ENCODE measurements at places on chromosomes 3 and 15. TPM values are rescaled to one million over a fixed set of nuclear protein-coding genes. Genes with fewer than 3 reads are reported as not detected.

Gene RPUSD2
- 5.3 TPM for polyA plus RNA-seq

Gene PSTPIP1
- polyA plus RNA-seq = 3.5 TPM

Gene HRH1
- 4.5 TPM for polyA plus RNA-seq

Gene EBLN2
- 9.5 TPM for polyA plus RNA-seq

Gene ZBED2
- 0.11 TPM for polyA plus RNA-seq

Gene RBM6
- polyA plus RNA-seq = 232 TPM

Gene IL16
- 15.6 TPM for polyA plus RNA-seq

Gene ARNT2
- 35.6 TPM for polyA plus RNA-seq

Gene SCN11A
- polyA plus RNA-seq = 0.76 TPM

Gene LINGO1
- polyA plus RNA-seq = 14.4 TPM

Gene PPP2R3A
- 13.6 TPM for polyA plus RNA-seq

Gene GOLGA6L2
- not detected for polyA plus RNA-seq

DNA sequence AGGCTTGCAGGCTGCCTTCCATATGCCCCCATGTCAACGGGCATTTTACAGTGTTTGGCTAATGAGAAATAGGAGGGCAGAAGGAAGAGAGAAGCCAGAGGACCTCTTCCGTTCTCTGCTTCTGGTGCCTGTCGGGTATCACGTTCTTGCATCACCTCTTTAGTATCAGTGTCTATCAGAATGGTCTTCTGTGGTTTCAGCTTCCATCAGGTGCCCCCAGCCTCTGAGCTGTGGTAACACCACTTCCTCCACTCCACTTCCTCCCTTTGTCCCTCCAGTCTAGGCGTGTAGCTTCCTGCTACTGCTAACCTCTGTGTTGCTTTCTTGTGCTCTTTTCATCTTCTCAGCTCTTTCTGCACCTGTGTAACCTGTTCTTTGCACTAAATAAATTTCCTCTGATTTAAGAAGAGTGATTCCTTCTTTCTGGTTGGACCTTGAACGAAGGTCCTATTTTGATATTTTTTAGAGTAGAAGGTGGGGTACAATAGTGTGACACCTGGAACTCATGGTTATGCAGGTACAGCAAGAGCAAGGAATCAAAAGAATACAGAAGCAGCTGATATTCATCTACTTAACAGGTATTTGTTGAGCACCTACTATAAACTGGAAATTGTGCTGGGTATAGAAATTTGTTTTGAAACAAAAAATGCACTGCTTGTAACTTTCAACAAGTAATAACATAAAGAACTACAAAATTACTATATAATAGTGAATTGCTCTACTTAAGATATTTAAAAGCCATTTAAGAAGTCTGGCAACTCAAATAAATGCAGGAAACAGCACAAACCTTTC is 27.4 kb upstream of the FOXB1 start:
- no peak for DNase-seq

- no peak for DNase-seq
These were observed 276.6 kb upstream of the GADL1 start for GRCh38 chr3:31170932-31171670.

GRCh38 chr3:148513096-148513543 is 184.6 kb upstream of the AGTR1 start:
- DNase-seq = no peak

- DNase-seq = no peak
These were observed 3.6 kb upstream of the MYH15 start for GRCh38 chr3:108513961-108514360.

GRCh38 chr3:169286214-169286613 is 377.3 kb downstream of the MECOM start:
- no peak for DNase-seq

DNA sequence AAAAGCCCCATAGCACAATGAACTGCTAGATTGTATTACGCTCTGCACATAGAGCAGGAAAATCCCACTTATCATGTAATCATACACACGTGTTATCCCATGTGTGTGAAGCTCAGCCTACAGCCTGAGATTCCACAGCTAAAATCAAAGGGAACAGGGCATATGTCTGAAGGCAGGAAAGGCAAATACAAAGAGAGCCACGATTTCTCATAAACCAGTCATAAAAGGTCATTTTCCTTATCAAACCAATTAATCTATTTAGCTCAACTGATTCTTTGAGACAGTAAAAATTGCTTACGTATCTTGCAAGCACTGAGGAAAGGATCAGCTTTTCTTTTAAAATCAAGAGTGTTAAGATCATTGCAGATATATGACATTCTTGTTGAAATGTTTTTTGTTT is 199.5 kb upstream of the TBL1XR1 start:
- no peak for DNase-seq

GRCh38 chr3:196756732-196757131 is 17.1 kb downstream of the PAK2 start:
- DNase-seq = no peak

- DNase-seq = no peak
These were observed 23.6 kb upstream of the DUT start for GRCh38 chr15:48307586-48307985.

DNA sequence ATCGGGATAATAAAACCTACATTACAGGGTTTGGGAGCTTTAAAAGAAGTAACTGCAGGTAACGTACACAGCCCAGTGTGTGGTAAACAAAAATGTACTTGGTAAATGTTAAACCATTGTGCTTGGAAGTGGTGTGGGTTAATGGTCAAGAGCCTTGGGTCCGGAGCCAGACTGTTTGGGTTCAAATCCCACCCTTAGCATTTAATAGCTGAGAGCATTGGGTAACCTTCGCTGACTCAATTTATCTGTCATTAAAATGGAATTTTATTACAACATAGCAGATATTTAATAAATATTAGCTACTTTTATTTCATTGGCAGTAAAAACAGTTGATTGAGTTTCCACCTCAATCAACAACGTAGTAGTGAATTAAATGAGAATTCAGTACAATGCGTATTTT is 1.5 kb downstream of the FSTL1 start:
- DNase-seq = no peak

DNA sequence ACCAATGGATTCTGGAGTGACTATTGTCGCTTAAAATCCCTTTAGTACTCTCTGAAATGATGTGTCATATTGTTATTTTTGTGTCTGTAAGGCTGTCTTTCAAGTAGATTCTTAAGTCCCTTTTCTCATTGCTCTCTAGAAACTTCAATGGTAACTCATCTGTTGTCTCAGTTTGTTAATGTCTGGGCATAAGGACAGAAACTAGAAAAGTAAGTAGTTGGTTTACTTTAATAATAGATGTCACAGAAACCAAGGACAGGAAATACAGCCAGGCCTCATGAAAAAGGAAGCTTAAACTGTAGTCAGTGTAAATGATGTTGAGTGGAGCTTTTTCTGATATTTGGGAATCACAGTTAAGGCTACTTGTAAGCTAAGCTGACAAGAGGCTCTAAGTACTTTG is 730.2 kb upstream of the DPPA4 start:
- DNase-seq = no peak

DNA sequence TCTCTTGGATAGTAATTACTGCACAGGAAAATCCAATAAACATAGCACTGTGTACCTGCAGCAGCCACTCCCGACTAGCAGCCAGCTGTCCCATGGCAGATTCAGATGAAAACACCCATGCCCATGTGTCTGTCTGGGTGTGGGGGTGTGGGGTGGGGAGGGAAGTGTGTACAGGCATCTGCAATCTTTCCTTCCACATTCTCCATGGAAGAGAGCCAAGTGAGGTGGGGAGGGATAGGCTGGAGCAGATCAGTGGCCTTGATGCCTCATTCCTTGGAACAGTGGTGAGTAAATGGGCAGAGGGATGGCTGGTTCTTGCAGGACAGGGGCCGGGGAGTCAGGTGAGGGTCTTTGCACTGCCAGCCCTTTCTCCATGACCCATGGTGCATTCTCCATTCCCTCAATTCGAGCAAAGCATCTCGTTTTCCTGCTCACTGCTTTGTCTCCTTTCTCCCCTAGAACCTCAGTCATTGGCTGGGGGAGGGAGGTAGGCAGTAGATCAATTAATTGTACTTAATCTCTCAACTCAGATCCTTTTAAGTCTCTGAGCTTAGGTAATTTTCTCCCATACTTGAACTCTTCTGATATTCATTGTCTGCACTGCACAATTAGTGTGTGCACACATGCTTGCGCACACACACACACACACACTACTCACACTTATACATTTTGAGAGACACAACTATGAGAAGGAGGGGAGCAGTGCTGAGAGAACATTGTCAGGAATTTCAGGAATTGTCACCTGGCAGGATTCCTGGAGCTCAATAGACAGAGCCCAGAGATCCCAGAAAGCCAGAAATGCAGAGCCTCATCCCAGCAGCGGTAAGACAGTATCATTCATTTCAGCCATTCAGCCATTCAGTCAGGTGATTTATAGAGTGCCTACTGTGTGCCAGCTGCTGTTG is 31.9 kb downstream of the PDIA5 start:
- peak; percentile 28 for DNase-seq

DNA sequence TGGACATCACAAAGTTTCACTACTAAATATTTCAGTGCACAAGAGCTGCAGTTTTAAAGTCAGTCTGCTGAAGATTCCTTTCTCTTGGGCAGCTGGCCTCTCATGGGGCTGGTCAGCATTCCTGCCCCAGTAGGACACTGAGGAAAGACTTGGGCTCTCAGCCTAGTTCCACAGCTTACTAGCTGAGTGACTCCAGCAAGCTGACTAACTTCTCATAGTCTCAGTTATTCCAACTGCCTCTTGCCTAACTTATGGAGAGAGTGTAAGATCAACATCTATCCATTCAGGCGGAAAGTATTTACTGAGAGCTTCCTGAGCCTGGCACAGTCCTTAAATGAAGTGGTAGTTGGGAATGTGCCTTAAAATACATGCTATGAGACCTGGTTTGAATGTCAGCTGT is 27.0 kb downstream of the TM4SF4 start:
- DNase-seq = no peak

DNA sequence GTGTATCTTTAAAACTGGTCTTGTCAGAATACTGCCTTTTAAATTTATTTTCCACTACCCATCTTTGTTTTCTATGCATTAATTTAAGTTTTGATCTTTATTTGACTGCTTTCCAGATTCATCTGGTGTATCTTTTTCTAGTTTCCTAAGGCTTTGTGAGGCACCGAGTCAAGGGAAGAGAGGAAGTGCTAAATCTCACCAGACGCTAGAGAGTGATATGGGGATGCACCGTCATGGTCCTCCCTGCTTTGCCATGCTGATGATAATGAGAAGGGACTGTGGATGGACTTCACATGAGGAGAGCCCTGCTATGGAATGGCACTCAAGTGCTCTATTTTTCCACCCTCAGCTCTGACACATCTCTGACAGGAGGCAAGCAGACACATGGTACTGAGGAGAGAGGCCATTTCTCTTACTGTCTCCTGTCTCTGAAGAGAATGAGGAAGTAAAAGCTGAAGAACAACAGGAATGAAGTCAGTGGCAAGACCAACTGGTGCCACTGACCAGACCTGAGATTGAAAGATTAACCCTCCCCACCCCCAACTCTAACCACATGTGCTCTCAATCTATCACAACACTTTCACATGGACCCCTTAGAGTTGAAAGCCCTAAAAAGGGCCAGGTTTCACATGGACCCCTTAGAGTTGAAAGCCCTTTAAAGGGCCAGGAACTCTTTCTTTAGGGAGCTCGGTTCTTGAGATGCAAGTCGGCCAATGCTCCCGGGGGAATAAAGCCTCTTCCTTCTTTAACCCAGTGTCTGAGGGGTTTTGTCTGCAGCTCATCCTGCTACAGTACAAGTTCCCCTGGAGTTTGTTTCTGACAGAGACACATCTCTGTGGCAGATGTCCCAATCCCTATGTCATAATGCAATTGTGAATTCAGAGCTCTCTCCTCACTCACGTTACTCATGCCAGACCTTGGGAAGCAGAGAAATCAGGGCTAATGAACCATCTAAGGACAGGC is at the start of gene IQCF2:
TSS of gene IQCF2 (plus strand) at position 913 of the 963 bp plus-strand sequence. CDS start 52 bp downstream, outside the sequence.
- no peak for DNase-seq

- no peak for DNase-seq
These were observed 1158.9 kb upstream of the EPHA6 start for GRCh38 chr3:95655363-95655986.

- DNase-seq = no peak
These were observed 134.6 kb downstream of the PEAK1 start for GRCh38 chr15:77285057-77285997.

GRCh38 chr3:180058238-180058637 is 21.5 kb upstream of the PEX5L start:
- DNase-seq = no peak

- DNase-seq = peak; percentile 16
These were observed 284.4 kb downstream of the KCNH8 start for GRCh38 chr3:19432669-19433068.

DNA sequence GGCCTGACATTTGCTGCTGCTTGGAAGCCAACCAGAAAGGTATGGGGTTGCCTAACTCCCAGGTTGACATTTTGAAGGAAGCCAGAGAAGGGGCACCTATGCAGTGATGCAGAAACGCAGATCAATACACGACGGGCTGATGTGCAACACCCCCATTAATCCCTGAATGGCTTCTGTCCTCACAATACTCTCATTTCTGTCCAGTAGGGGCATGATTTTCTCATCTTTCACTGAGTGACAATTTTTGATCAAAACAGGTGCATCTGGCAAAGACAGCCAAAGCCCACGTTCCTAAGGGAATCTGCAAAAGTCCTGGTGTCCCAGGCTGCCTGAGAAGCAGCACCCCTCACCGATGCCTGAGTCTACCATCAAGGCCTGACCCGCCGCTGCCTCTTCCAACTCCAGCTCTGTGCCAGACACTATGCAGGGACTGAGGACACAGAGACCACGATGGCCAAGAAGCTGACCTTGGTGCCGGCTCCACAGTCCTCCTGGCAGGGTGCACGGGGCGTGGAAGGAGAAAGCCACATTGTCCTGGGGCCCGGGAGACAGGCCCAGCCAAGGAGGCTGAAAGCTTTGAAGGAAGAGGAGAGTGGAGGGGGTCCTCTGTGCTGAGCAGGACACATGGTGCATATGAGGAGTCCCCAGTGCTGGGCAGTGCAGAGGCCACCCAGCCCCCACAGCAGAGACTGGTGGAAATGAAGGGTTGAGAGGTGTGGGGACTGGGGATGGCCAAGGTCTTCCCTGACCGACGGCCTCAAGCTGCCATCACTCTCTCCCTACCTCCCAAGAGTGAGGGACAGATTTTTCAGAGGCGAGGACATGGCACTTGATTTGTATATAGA is 159.6 kb downstream of the NUP210 start:
- no peak for DNase-seq
